Fibroblast of gingiva (primary cell): ENCODE measurements at places on chromosomes 6 and 20.
A peak's percentile ranks its signal among the peaks of the same experiment; 100 is the strongest.

GRCh38 chr20:35611482-35611881 lies 4.1 kb upstream of the SPAG4 start:
- no peak for DNase-seq

- no peak for DNase-seq
Measured at GRCh38 chr6:42692137-42692911, 30.1 kb downstream of the PRPH2 start.

- no peak for DNase-seq
Measured at GRCh38 chr6:150732765-150733539, 132.6 kb upstream of the MTHFD1L start.

DNA sequence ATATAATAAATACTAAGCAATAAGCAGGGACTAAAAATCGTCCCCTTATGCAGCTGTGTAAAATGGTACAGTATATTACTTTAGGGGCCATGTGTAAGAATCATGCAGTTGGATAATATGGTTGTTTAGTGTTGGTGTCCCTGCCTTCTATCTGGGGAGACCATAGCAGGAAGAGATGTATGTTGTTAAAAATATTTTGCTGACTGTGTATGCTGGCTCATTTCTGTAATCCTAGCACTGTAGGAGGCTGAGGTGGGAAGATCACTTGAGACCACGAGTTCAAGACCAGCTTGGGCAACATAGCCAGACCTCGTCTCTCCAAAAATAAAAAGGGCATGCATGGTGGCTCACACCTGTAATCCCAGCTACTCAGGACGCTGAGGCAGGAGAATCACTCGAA lies 5.6 kb downstream of the PANK2 start:
- no peak for DNase-seq

DNA sequence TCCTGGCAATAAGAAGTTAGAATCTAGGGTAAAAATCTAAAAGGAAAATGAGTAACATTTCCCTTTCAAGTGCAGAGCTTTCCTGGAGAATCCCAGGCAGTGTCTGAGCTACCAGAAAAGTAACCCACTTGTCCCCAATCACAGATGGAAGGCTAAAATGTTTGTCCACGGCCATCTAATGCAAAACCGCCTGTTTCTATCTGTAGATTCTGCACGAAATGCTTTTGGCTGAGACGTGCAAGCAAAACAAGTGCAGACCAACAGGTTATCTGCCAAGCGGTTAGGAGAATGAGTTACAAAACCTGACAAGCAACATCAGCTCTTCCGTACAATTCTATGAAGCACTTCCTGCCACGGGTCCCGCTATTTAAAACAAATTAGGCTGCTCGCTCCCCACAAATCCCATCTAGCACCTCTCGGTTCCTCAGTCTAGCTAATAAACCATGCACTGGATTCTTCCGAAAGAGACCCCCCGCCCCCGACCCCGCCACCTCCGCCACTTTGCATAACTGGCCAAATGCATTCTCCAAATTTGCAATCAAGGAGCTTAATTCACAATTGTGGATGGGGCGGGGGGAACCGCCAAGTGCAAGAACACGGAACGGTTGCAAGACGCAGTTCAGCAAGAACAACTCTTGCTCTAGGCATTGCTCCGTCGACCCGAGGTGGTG lies 1.4 kb downstream of the ELOVL5 start:
- DNase-seq, result peak; percentile 19

GRCh38 chr6:47147836-47148344 lies 105.8 kb upstream of the ADGRF1 start:
- peak; percentile 22 for DNase-seq

- DNase-seq, result no peak
Measured at GRCh38 chr6:40611912-40612311, 24.7 kb upstream of the LRFN2 start.

GRCh38 chr6:17178754-17179529 lies 77.1 kb downstream of the STMND1 start:
- DNase-seq, result peak; percentile 23

- DNase-seq, result no peak
Measured at GRCh38 chr6:105755885-105756284, 330.3 kb upstream of the PRDM1 start.

- DNase-seq, result no peak
Measured at GRCh38 chr6:126385536-126385935, 45.6 kb downstream of the CENPW start.

- no peak for DNase-seq
Measured at GRCh38 chr6:135655055-135655454, 157.5 kb upstream of the AHI1 start.

GRCh38 chr20:62764156-62764935 lies 31.9 kb upstream of the MRGBP start:
- no peak for DNase-seq

- DNase-seq, result no peak
Measured at GRCh38 chr20:40081653-40082052, 607.4 kb downstream of the MAFB start.

- DNase-seq, result no peak
Measured at GRCh38 chr6:19906171-19906570, 69.0 kb downstream of the ID4 start.

DNA sequence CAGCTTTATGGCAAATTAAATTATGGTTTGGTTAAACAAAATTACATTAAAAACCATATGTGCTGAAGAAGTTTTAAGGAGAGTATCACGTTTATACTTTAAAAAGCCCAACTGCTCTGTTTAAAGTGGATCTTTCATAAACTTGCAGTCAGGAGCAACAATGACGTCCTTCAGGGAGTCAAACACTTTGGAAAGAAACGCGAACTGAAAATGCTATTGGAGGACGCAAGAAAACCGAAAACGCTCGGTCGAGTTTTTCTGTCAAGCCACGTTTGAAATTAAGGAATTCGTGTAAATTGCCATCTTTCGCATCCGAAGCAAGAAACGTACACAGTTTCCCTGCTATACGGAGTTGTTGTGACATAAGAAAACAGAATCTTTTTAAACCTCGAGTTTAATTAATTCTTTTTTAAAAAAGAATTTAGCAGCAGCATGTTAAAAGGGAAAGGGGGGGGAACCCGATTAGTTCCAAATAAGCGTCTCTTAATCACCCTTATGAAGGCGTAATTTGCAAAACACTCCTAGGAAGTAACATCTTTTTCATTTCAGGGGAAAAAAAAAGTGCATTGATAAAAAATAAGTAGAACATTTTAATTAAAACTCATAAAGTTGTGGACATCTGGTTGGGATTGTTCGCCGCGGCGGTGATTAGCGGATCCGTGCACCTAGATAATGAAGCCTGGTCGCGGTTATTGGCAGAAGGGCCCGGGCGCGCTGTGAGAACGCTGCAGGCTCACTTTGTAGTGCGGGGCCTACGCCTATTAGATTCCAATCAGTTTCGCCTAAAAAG lies 295.4 kb downstream of the TFAP2C start:
- DNase-seq, result no peak

- no peak for DNase-seq
Measured at GRCh38 chr6:37155394-37156312, 14.3 kb upstream of the PIM1 start.

DNA sequence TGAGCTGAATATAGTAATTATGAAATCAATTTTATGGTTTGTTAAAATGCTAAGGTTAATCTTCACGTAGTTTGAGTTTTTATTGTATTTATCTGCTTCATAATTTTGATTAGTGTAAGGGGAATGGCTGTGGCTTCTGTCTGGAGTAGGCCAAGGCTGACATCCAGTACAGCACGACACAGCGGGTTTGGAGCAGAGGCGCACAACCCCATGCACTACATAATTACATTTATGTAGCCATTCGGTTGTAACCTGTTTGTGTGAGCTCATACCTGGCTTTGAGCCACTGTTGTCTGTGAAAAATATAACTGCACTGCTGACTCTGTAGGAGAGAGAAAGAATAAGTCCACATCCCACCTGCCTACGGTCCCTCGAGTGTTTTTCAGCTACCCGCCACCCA lies 615.5 kb downstream of the EYS start:
- no peak for DNase-seq

GRCh38 chr6:151806757-151807512 lies 547 bp upstream of the ESR1 start:
- peak; percentile 49 for DNase-seq

GRCh38 chr6:148580442-148580841 lies 166.4 kb upstream of the UST start:
- no peak for DNase-seq
